Neuronal stem cell (in vitro differentiated cells): ENCODE measurements at places on chromosomes 1 and 21.

GRCh38 chr1:3978990-3979325 lies 78.9 kb upstream of the C1orf174 start:
- DNase-seq = no peak

DNA sequence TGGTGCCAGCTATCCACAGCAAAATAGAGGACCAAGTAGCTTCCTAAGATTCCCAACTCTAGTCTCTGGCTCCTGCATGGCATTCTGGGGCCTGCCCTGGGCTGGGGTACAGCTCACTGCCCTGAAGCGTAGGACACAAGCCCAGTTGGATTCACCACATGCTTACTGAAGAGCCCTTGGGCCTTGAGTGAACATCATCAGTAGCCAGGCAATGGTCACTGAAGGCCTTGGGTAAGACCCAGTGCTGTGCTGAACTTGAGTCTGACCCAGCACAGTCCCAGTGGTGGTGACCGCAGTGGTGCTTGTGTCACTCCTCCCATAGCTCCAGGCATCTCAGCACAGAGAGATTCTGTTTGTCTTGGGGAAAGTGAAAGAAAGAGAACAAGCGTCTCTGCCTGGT lies 7.7 kb upstream of the LCE3A start:
- DNase-seq = no peak

DNA sequence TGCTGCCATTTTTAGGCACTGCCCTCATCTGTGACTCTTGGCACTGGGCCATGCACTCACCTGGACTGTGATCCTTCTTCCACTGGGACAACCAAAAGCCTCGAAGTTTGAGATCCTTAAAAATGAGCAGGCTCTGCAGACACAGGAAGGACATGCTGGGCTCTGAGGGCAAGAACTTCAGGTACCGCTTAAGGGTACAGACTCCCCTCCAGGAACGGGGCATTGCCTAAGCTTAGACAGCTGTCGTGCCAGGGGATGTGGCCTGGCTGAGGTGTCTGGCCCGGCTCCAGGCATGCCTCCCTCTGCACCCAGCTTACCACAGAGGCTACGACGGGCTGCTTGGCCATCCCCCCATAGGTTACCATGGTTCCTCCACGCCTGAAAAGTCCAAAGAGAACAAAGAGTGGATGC lies 14.2 kb upstream of the SRSF4 start:
- no peak for DNase-seq

GRCh38 chr1:203453016-203453415 lies 22.6 kb upstream of the PRELP start:
- DNase-seq = no peak
